ENCODE measurements at places on chromosomes 7 and 10. TPM values are rescaled to one million over a fixed set of nuclear protein-coding genes. Genes with fewer than 3 reads are reported as not detected.

HK1 gene
- polyA plus RNA-seq, result 54.3 TPM

ZNF679 gene
- not detected for polyA plus RNA-seq

BUD31 gene
- 107 TPM for polyA plus RNA-seq

PPRC1 gene
- 30.0 TPM for polyA plus RNA-seq

CALHM3 gene
- not detected for polyA plus RNA-seq

SPDYE2 gene
- 0.58 TPM for polyA plus RNA-seq

SPDYE1 gene
- polyA plus RNA-seq, result 0.62 TPM

- DNase-seq, result no peak
These were observed 1402.5 kb upstream of the CELF2 start for GRCh38 chr10:9615189-9615588.

- no peak for DNase-seq
These were observed 37.5 kb downstream of the DENND11 start for GRCh38 chr7:141664450-141664849.

DNA sequence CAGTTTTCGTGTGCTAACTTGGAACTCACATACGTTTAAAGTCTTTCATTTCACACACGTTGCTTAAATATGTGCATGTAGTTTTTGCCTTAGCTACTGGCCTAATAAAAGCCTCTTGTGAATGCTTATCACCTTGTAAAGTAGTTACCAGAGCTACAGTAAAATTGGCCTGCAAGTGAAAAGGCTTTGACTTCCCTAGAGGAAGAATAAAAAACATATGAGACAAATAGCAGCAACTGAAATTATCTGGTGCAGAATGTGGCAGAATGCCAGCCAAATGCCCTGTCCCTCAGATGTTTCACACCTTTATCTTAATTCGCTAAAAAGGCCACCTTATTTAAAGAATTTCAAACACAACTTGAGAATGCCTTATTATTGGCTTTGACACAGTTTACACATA, 28.1 kb upstream of the RPA3 start:
- DNase-seq, result no peak

DNA sequence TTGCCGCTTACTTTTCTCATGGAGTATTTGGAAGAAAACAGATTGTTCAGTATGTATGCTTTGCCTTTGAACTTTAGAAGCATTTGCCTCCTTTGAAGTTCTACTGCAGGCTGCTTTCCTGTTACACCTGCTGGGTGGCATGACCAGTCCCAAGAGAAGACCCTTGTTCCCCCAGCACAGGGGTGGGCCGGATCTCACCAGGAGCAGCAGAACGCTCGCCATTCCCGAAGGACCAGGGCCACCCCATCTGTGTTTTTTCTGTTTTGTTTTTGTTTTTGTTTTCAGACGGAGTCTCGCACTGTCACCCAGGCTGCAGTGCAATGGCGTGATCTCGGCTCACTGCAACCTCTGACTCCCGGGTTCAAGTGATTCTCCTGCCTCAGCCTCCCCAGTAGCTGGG, 493.6 kb downstream of the PTPRN2 start:
- no peak for DNase-seq

DNA sequence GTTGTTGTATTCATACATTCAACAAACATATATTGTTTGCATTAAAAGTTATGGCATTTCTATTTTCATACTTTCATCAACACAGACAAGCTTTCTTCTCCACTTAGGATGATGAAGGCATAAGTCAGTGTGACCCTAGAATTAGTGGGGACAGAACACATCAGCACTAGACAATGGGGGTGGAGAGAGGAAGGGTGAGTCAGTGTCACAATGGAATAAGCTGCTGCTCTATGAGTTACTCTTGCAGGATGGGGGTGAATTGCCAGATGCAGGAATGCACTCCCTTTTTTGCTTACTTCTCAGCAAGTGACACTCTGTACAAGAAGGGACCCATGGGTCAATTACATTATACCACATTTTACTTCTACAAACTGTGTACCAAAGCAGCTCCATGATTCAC, 74.0 kb downstream of the DGKI start:
- DNase-seq, result no peak

DNA sequence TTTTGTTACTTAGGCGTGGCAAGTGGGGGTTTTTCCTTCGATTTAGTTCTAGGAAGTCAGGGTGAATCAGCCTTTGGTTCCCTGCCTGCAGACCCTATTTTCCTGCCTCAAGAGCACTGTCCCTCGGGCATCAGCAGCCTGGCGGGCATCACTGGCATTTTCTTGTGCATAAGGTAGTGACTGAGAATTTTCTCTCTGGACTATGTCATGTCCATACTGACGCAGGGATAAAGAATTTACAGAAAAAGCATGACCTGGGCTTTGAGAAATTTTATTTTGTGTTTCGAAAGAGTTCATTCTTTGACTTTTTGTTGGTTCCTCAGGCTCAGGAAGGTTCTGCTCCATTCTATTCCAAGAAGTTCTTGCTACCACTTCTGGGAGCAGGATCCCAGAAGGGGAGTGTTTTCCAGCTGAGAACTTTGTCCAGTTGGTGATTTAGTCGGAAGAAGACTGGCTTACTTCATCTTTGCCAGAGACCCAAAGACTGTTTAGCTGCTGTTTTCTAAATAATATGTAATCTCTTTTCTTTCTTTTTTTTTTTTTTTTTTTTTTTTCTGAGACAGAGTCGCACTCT, 213.9 kb upstream of the SH2B2 start:
- no peak for DNase-seq

DNA sequence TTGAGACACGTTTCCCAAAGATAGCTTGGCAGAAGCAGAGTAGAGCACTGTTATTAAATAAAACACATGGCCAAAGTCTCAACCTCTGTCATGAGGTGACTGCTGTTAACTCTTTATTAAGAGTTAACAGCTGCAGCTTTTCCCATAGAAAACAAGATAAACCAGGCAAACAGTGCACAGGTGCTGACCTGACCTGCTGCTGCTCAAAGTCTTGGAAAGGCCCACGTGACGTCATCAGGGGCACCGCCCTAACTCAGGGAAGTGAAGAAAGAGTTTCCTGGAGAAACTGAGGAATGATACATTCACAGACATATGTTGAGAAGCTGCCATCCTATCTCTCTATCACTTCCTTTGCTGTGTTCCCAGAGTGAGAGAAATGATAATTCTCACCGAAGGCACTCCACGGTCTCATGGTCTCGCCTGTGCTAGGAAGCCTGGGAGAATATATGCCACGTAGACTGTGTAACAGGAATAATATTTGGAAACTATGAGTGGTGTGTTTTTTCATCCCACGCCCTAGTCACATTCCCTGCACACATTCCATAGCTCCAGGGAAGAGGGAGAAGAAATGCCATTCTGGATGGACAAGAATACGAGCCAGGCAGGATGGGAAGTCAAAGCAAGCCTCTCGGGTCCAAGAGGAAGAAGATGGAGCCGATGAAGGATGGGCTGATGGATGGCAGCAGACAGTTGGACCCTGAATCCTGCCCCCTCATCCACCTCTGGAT, 146.2 kb upstream of the NFE2L3 start:
- DNase-seq, result no peak

- DNase-seq, result no peak
These were observed 56.1 kb downstream of the CDK1 start for GRCh38 chr10:60834401-60834800.

- DNase-seq, result no peak
These were observed 30.0 kb upstream of the SEM1 start for GRCh38 chr7:96739609-96740008.

DNA sequence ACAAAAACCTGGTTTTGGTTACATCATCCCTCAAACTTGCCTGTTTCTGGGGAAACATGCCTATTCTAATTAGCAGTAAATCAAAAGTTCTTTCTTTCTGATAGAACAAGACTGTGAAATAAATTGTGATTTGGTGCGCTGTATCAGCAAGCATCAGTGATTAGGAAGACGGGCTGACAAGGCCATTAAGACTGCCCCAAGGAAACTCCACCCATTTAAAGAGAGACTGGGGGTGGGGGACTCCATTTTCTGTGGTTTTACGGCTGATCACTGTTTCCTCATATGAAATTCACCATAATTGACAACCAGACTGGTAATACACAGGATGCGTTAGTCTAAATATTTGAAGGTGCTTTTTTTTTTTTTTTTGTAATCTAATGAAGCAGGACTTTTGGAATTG, 68.7 kb downstream of the MBL2 start:
- DNase-seq, result no peak

GRCh38 chr7:83478616-83479015, 170.3 kb downstream of the SEMA3E start:
- no peak for DNase-seq

- no peak for DNase-seq
These were observed 66.6 kb downstream of the PCLO start for GRCh38 chr7:83096065-83096580.

DNA sequence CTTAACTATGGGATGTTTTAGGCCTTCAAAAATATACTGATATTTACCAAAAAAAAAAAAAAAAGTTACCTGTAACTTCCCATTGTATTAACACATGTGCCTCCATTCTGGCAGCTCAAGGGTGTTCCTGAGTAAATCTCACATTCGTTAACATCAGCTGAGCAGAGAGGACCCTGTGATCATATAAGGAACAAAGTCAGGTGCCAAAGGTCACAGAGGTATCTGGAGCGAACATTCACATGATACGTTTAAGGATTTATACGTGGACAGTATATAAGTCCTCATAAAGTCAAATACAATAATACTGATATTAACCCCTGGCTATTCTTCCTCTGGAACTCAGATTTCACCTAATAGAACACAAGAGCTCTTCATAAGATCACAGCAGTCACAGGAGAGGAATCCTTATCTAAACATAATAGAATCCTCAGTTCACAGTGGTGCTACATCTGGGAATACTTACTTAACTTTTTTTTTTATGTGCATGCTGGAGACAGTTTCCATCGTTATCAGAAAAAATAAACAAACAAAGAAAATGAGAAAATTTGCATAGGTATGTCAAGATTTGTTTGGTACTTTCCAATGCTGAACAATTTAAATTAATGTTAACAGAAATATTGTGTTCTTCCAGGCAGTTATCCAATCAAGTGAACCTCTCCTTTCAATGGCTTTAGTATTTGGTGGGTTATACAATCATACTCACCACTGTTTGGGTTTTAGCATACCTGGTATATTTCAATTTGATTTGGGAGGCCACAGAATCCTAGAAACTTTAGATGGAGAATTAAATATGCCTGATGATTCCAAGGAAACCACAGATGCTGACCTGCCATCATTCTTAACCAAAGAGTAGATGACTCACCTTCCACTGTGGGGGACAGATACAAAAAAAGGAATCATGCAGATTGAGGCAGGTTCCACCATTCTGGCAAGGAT, 6.6 kb downstream of the CUBN start:
- no peak for DNase-seq

DNA sequence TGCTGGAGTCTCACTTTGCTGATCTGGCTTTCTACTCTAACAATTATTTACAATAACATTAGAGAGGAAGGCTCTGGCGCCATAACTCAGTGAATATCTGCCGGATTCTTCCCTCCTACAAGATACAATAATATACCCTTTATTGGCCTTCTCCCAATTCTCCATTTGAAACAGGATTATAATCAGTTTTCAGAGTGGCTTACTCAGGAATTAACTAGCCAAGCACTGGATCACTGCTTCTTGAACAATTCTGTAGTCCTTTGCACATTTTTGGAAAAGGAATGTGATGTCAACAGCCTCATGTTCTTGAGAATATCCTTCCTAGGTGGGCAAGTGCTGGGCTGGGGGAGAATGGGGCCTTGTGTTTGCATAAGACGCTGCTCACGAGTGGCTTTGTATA, 125.9 kb downstream of the HIPK2 start:
- no peak for DNase-seq

- DNase-seq, result no peak
These were observed 287.3 kb downstream of the SDK1 start for GRCh38 chr7:3588341-3588740.

DNA sequence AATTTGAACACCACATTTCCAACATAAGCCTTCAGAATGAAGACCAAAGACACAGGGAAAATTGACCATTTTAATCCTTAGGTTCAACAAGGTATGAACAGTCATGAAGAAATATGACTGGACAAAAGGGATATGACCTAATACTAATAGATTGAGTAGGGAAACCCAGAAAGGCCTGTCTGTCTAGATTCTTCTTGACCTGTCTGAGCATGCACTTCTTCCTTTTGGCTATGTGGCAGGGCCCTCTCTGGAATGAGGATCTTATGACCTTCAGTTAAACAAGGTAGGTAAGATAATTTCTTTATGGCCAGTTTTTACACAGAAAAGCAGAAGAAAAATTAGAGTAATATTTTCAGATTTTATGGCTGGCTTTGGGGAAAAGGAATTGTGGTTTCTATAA, 3.0 kb upstream of the PHYHIPL start:
- no peak for DNase-seq

All from right renal cortex interstitium (tissue), 3 donors.